DMS153 (cell line): ENCODE measurements at places on chromosomes 12 and 14.

- DNase-seq = no peak
Measured at GRCh38 chr12:19988459-19988873, 379.9 kb upstream of the PDE3A start.

- no peak for DNase-seq
Measured at GRCh38 chr12:47896022-47896421, 8.8 kb downstream of the VDR start.

GRCh38 chr12:26295001-26295400 lies 99.6 kb downstream of the SSPN start:
- DNase-seq = no peak

DNA sequence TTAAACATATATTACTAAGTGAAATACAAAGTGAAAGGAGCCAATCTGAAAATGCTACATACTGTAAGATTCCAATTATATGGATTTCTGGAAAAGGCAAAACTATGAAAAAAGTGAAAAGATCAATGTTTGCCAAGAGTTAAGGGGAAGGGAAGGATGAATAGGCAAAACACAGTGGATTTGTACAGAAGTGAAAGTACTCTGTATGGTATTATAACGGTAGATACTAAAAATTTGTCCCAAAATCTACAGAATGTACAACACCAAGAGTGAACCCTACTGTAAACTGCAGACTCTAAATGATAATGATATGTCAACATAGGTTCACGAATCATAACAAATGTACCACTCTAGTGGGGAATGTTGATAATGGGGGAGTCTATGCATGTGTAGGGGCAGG lies 17.8 kb downstream of the EEA1 start:
- no peak for DNase-seq
